ENCODE measurements at places on chromosomes 13 and 19. TPM values are rescaled to one million over a fixed set of nuclear protein-coding genes. Genes with fewer than 3 reads are reported as not detected.

DNA sequence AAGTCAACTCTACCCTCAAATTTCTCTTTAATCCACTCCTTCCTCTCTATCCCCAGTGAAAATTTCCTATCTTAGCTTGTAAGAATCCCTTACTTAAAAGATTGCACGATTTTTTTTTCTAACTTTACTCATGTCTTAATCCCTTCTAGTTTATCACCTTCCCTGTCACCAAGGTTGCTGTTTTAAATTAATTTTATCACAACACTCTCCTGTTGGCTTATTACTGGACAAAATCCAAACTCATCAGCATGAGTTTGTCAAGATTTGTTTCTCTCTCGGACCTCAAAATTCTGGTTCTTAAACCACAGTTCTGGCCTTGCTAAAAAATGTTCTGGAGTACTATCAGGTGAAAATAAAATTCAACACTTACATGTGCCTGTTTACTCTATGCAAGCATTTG, 959.1 kb upstream of the SLC10A2 start:
- DNase-seq = no peak
- H3K36me3 ChIP-seq = no peaks in the 10 kb centered on the region
- H3K27me3 ChIP-seq = no peaks in the 10 kb centered on the region
- peak overlapping the region; percentile 2 for H3K27ac ChIP-seq

GRCh38 chr13:98892077-98892476, 85.8 kb downstream of the DOCK9 start:
- H3K27me3 ChIP-seq = no peaks in the 10 kb centered on the region
- H3K36me3 ChIP-seq = peaks cover 28% of the 10 kb centered on the region
- no peak overlapping the region for H3K27ac ChIP-seq
- H3K4me1 ChIP-seq = peaks cover 10% of the 10 kb centered on the region

GRCh38 chr19:29836409-29836825, 24.6 kb downstream of the CCNE1 start:
- DNase-seq = peak; percentile 39
- no peaks in the 10 kb centered on the region for H3K36me3 ChIP-seq
- no peaks in the 10 kb centered on the region for H3K27me3 ChIP-seq

DNA sequence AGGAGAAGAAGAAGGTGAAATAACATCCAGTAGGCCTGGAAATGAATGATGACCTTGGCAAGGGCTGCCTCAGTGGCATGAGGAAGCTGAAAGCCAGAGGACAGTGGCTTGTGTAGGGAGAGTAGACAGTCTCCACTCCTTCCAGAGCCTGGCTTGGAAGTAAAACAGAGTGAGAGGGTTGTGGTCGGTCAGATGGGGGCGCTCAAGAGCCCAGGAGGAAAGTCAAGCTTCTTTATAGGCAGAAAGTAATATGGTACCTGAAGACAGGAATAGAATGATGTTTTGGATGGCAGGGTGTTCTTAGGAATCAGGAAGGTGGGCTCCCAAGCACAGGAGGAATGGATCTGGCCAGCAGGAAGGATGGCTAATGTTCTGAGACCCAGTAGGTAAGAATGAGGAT, 75.1 kb upstream of the TSC22D1 start:
- peaks cover 4% of the 10 kb centered on the region for H3K27me3 ChIP-seq
- H3K27ac ChIP-seq = peak overlapping the region; percentile 3
- H3K36me3 ChIP-seq = no peaks in the 10 kb centered on the region
- peaks cover 10% of the 10 kb centered on the region for H3K4me1 ChIP-seq
- DNase-seq = no peak
- H3K4me3 ChIP-seq = no peak overlapping the region

- no peaks in the 10 kb centered on the region for H3K4me1 ChIP-seq
- DNase-seq = no peak
- H3K36me3 ChIP-seq = no peaks in the 10 kb centered on the region
- no peak overlapping the region for H3K27ac ChIP-seq
Measured at GRCh38 chr19:30319411-30319810, 52.8 kb upstream of the ZNF536 start.

GRCh38 chr19:1551068-1552040, 16.8 kb downstream of the MEX3D start:
- no peak for DNase-seq
- H3K36me3 ChIP-seq = no peaks in the 10 kb centered on the region
- H3K4me3 ChIP-seq = no peak overlapping the region
- no peaks in the 10 kb centered on the region for H3K4me1 ChIP-seq
- H3K27ac ChIP-seq = no peak overlapping the region
- no peaks in the 10 kb centered on the region for H3K27me3 ChIP-seq

DNA sequence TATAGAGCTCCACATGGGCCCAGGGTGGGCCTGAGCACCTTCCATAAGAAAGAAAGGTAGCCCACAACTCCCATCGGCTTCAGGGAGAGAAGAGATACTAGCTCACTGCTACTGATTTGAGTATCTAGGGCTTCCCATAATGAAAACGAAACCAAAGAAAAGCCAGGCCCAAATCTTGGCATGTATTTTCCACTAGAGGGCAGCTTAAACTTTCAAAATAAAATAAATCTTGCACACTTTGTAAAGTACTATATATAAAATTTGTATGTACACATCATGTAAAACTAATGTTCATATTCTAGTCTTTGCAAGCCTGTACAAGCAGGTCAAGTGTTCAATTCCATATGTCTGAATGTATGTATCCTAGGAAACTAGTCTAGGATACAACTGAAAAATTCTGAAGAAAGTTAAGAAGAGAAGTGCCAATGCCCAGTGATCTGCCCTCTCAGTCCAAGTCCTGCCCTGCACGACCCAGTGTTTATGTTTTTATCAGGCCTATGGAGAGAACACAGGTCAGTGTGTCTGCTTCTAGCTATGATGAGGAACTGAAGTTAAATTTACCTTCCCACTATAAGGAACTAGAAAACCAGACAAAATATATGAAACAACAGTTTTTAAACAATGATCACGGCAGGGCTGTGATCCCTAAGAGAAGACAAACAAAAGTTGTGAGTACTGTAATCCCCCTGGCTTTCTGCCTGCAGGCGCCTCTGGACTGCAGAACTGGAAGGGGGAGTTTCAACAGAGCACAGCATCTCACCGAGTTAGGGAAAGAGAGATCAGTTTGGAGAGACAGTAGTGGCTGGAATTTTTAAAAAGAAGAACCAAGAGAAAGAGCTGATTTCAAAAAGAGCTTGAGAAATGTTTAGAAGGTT, 475.7 kb downstream of the UQCRFS1 start:
- peaks cover 4% of the 10 kb centered on the region for H3K4me1 ChIP-seq
- H3K36me3 ChIP-seq = no peaks in the 10 kb centered on the region
- no peak for DNase-seq
- peak overlapping the region; percentile 77 for H3K27ac ChIP-seq
- H3K4me3 ChIP-seq = peak overlapping the region; percentile 31

DNA sequence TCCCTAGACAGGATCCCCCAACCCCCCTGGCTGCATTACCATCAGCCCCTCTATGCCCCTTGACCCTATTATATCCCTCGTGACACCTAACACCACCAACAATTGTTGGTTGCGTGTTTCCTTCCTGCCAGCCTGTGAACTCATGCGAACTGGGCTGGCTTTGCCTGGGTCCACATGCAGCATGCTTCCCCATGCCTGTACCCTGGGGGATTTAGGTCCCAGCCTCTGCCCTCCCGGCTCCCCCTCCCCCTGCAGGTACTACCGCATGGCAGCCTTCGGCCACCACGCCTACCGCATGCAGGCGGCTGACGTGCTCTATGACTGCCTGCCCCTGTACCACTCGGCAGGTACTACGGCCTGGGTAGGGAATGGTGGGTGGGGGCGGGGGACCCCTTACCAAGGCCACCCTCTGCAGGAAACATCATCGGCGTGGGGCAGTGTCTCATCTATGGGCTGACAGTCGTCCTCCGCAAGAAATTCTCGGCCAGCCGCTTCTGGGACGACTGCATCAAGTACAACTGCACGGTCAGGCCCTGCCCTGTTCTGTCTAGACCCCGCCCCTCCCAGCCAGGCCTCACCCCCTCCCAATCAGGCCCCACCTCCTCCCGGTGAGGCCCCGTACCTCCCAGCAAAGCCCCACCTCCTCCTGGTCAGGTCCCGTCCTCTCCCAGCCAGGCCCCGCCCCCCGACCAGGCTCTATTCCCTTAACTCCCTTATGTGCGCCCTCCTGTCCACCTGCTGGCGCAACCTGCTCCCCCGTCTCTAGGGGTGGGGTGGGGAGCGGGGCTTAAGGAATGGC, 18.5 kb downstream of the SLC27A1 start:
- peak overlapping the region; percentile 64 for H3K4me3 ChIP-seq
- H3K36me3 ChIP-seq = peaks cover 6% of the 10 kb centered on the region
- peak overlapping the region; percentile 81 for H3K27ac ChIP-seq

Gene CLDND2
- total RNA-seq = 11.6 TPM

DNA sequence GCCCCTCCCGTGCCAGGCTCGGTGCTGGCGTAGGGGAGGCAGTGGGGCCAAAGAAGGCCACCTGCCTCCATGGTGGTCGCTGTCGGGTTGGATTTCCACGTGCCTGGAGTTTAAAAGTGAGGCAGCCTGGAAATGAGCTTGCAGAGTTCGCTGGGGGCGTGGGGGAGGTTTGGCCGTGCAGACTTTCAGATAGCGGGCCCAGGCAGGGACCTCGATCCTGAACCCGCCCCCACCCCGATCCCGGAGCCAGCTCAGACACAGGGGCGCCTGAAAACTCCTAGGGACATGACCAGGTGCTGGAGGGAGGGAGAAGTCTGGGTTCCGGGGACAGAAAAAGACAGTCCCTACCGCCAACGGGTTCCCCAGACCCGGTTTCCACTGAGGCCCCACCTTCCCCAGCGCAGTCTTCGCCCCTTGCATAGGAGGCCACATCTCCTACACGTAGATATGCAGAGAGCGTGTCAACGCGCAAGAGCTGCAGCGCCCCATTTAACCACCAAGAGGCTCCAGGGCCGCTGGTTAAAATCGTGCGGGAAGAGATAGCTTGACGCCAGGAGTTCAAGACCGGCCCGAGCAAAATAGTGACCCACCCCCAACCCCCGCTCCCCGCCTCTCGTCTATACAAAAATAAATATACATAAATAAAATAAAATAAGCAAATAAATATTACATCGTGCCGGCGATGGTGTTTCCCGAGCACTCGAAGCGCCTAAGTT, 8.5 kb downstream of the CCDC8 start:
- H3K27ac ChIP-seq = no peak overlapping the region
- peaks cover 69% of the 10 kb centered on the region for H3K27me3 ChIP-seq
- peaks cover 22% of the 10 kb centered on the region for H3K4me1 ChIP-seq
- no peak for DNase-seq
- no peaks in the 10 kb centered on the region for H3K36me3 ChIP-seq
- H3K4me3 ChIP-seq = peak overlapping the region; percentile 72

Gene S1PR5
- total RNA-seq = 3.3 TPM

- no peak for DNase-seq
- H3K4me1 ChIP-seq = peaks cover 3% of the 10 kb centered on the region
- no peak overlapping the region for H3K27ac ChIP-seq
- no peaks in the 10 kb centered on the region for H3K27me3 ChIP-seq
- no peak overlapping the region for H3K4me3 ChIP-seq
Measured at GRCh38 chr13:42474954-42475353, 99.0 kb upstream of the TNFSF11 start.

- peaks cover 26% of the 10 kb centered on the region for H3K27me3 ChIP-seq
- DNase-seq = no peak
- no peak overlapping the region for H3K27ac ChIP-seq
- peaks cover 10% of the 10 kb centered on the region for H3K36me3 ChIP-seq
Measured at GRCh38 chr19:46018729-46019251, 4.1 kb downstream of the PGLYRP1 start.

- no peak overlapping the region for H3K4me3 ChIP-seq
- H3K36me3 ChIP-seq = no peaks in the 10 kb centered on the region
- peaks cover 9% of the 10 kb centered on the region for H3K4me1 ChIP-seq
Measured at GRCh38 chr13:25167382-25168174, 4.5 kb downstream of the AMER2 start.

GRCh38 chr19:29927944-29928625, 14.0 kb upstream of the URI1 start:
- no peaks in the 10 kb centered on the region for H3K36me3 ChIP-seq
- no peak for DNase-seq
- H3K27ac ChIP-seq = no peak overlapping the region
- peaks cover 18% of the 10 kb centered on the region for H3K27me3 ChIP-seq
- H3K4me1 ChIP-seq = peaks cover 1% of the 10 kb centered on the region

DNA sequence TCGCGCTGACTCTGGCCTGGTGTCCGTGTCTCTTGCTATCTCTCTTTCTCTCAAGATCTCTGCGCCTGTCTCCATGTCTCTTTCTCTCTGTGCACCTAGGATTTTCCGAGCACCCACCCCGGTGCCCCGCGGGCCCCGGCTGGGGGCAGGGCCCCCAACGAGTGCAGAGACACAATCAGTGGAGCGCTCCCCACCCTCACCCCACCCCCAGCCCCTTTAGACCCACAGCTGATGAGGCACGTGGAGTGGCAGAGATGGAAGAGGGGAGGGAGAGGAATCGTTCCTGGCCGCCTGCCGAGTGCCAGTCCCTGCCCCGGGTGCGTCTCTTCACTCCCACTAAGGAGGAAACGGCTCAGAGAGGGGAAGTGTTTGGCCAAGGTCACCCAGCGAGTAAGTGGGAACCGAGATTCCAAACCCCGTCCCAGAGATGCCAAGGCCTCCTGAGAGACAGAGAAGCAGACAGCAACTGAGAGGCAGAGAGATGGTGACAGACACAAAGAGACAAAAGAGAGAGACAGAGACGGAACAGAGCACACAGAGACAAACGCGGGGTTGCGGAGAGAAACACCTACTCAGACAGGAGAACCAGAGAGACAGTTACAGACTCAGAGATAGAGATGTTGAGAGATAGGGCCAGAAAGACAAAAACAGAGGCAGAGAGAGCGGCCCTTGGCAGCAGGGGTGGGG, 626 bp upstream of the BCL3 start:
- peaks cover 26% of the 10 kb centered on the region for H3K36me3 ChIP-seq
- peaks cover 6% of the 10 kb centered on the region for H3K27me3 ChIP-seq
- no peak for DNase-seq
